ENCODE measurements at places on chromosomes 5 and 9.
A peak's percentile ranks its signal among the peaks of the same experiment; 100 is the strongest.

DNA sequence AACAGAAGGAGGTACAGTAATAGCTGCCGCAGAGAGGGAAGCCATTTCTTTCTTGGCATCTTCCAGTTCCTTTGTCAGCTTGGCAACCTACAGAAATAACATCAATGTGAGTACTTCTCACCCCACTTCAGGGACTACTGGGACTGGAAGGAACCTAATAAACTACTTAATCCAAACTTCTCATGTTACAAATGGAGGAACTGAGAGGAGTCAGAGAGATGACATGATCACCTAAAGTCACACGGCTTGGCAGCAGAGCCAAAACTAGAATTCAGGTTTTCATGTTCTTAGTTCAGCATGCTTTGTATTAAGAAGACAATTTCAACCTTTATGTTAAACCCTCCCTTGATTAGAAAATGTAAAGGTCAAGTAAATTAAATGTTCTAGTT lies 44.7 kb downstream of the DIAPH1 start:
- DNase-seq: no peak

- DNase-seq: no peak
Measured at GRCh38 chr9:85156652-85157051, 487.1 kb downstream of the NTRK2 start.

DNA sequence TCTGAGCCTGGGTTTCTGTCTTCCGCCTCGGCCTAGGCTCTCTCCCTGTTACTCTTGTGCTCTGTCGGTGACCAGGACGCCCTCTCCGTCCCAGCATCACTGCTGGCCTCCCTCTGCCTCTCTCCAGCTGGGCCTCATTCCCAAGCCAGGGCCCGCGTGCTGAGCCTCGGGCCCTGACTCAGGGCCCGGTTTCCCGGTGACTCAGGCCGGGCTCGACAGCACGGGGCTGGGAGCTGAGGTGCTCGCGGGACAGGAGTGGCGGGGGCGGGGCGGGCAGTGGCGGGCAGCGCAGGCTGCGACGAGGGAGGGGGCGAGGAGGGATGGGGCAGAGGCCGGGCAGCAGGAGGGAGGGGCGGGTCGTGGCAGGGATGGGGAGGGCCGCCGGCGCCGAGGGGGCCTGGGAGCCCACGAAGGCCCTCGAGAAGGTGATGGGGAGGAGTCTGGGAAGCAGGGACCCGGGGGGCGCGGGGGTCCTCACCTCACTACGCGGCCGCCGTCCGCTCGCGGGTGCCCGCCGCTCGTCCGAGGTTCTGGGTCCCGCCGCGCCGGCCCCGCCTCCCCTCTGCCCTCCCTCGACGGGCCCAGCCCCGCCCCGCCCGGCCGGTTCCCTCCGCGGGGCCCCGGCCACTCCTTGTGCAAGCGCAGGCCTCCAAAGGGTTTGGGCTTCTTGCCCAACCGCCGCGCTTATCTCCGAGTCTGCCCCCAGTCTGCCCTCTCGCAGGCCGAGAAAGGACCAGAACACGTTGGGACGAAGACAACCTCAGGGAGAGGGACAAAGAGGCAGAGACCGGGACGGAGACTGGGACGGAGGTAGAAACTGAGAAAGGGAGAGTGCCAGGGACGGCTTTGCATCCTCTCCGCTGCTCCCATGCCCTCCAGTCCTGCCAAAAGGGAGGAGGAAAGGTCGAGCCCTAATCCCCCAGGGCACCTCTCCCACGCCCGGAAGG lies at the start of gene ARAP3:
Gene ARAP3, minus strand, starts transcription at position 536 of the 947 bp plus-strand sequence. CDS start 1,744 bp downstream, outside the sequence.
- DNase-seq: peak; percentile 84

DNA sequence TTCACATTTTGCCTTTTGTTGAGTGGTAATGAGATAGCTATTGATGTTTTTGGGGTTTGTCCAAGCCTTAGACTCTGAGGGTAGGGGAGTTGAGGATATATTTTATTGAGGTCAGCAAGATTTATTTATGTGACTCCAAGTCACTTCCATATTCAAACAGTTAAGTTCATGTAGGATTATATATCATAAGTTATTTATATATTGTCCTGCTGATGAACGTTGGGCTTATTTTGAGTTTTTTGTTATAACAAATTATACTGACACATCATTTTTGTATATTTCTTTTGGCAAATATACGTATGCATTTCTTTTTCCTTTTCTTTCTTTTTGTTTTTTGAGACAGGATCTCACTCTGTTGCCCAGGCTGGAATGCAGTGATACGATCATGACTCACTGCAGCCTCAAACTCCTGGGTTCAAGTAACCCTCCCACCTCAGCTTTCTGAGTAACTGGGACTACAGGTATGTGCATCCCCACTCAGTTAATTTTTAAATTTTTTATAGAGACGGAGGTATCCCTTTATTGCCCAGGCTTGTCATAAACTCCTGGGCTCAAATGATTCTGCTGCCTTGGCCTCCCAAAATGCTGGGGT lies 23.5 kb upstream of the IL12B start:
- DNase-seq: peak; percentile 22

- DNase-seq: peak; percentile 42
Measured at GRCh38 chr5:66967826-66968262, 228.8 kb downstream of the CD180 start.

DNA sequence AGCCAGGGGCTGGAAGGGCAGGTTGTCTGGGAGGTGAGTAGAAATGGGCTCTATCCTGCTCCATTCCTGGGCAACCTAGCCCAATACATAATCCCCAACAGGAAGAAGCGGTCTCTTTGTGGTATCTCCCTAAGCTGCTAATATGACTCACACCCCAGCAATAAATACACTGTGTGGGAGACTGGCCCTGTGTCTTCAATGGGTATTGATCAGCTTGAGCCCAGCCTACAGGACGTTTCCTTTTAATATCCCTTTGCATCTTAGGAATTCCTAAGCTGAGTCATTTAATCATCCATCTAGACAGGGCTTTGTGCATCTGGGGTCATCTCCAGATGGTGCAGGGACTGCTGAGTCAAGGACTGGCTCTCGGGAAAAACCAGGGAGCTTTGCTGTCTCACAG lies 207.0 kb upstream of the PANK3 start:
- peak; percentile 80 for DNase-seq
